ENCODE measurements at places on chromosomes 11 and 22. TPM values are rescaled to one million over a fixed set of nuclear protein-coding genes. Genes with fewer than 3 reads are reported as not detected.

DNA sequence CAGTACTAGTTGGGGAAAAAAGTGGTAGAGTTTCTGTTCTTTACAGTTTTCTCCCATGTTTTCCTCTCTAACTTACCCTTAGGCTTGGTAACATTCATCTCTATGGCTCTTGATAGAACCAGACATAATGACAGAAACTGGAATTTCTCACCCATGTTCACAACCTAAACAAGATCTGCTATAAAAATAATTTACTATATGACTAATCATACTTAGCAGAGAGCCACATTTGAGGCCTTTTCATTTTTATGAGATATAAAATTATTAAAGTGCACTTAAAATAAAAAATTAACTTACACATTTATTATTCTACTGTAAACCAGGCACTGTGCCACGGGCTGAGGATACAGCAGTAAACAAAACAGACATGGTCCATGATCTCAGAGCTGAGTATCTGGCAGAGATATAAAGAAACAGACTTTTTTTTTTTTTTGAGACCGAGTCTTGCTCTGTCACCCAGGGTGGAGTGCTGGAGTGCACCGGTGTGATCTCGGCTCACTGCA, 98.1 kb downstream of the GAB2 start:
- no peak for DNase-seq

DNA sequence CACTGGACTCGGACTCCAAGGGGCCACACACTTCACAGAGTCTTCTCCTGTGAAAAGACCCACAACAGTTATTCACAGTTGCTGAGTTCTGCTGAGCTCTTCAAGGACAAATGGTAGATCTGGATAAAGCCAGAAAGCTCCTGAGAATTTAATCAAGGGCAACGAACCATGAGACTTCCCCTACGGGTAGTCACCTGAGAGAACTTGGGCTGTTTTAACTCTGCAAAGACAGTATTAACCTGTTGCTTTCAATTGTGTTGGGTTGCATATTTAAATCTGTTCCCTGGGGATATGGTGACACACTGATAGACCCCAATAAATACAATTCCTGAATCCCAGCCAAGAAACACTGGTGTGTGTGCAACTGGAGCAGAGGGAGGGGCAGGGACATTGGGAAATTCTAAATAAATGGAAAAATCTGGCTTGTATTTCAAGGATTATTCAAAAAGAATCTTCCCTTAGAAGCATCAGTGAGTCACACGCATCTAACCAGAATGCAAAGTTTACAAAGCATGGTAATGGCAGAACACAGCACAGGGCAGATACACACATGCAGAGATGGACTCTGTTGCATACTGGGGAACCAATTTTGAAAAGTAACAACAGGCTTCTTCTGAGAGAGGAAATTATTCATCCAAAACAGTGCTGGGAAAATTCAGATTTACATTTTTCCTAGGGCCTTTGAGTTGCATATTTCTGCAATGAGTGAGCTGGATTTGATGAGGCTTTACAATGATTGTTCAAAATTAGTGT, 4.0 kb downstream of the KCNJ1 start:
- no peak for DNase-seq

- no peak for DNase-seq
Measured at GRCh38 chr11:65425105-65425970, 2.7 kb downstream of the NEAT1 start.

DNA sequence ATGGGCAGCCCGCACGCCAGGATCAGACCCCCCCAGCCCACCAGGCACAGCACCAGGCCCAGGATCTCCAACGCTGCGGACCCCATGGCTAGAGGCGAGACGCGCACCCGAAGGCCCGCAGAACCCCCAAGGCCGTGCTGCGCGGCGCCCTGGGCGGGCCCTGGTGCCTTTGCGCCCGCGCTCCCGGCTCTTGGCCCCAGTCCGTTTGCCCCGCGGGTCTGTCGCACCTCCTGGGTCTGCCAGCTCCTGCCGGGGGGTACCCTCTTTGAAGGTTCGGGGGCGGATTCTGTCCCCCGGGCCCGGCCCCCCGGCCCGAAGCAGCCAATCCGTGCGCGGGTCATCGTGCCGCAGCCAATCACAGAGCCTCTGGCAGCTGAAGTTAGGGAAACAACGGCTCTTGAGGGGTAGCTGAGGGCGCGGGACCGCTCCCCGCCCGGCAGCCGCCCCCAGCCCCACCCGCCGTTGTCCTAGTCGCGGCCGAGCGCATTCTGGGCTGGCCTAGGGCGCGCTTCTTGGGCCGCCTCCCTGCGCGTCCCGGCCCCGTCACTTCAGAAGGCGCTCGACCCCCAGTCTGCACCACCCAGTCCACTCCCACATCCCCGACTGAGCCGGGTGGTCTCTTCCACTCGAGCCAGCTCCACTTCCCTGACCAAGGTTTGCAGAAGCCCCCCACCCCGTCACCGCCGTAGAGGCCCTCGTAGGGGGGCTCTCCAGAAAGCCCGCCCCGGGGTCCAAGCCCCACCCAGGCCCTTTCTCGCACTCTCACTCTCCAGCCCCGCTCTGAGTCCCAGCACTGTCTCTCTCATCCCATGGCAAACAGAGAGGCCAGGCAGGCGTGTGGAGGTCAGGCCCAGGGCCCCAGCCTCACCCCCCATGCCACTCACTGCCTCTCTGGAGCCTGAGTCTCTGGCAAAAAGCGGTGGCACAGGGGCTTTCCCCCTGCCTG, at the start of gene CLDN5:
TSS of gene CLDN5 (minus strand) at position 241 of the 946 bp plus-strand sequence. CDS start at position 86, 155 bp downstream.
- DNase-seq: peak; percentile 89

GRCh38 chr22:20982563-20982882, 426 bp downstream of the LZTR1 start:
- DNase-seq: no peak

- DNase-seq: no peak
Measured at GRCh38 chr11:82791779-82792178, 58.1 kb upstream of the FAM181B start.

GRCh38 chr11:5038341-5038740, 8.0 kb upstream of the OR52J3 start:
- no peak for DNase-seq

DNA sequence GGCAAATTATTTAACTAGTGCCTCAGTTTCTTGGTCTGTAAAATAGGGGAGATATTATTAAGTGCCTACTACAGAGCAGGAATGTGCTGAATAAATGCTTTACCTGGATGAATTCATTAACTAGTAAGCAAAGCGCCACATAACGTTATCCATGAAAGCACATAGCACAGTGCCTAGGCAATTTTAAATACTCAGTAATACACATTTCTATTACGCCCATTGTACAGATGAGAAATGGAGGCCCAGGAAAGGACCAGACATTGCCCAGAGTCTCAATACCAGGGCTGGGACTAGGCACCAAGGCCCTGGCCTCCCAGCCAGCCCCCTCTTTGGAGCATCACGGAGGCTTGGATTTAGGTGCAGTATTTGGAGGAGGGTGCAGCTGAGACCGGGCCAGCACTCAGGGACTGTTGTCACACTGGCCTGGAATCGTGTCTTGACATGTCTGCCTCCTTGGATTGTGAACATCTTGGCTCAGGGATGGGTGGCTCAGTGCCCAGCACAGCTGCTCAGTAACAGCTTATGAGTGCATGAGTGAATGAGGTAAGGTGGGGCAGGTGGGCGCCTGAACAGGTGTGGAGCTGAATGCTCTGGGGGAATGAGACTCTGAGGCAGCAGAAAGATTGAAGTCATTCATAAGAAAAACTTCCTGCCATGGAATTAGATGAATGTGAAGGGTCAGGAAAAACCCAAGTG, 42.1 kb upstream of the TPBGL start:
- no peak for DNase-seq

GRCh38 chr22:18110194-18110953, at the start of gene TUBA8:
Gene TUBA8, plus strand, starts transcription at chr22:18110809. Its CDS starts 57 bp downstream, at chr22:18110866.
- DNase-seq: peak; percentile 61

GRCh38 chr22:35977136-35977535, 51.5 kb downstream of the RBFOX2 start:
- DNase-seq: no peak

GRCh38 chr11:123384116-123384515, 46.0 kb upstream of the GRAMD1B start:
- no peak for DNase-seq

DNA sequence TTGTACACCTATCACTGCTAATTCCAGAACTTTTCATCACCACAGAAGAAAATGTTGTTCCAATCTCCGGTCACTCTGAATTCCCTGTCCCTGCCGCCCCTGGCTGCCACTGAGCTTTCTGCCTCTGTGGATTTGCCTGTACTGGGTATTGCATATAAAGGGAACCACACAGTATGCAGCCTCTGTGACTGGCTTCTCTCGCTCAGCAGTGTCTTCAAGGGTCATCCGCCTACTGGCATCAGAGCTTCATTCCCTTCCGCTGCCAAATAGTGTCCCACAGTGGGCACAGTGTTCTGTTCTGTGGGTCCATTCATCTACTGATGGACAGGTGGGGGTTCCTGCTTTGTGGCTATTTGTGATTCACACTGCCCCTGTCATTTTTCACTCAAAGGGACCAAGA, 5.3 kb downstream of the DHCR7 start:
- no peak for DNase-seq

DNA sequence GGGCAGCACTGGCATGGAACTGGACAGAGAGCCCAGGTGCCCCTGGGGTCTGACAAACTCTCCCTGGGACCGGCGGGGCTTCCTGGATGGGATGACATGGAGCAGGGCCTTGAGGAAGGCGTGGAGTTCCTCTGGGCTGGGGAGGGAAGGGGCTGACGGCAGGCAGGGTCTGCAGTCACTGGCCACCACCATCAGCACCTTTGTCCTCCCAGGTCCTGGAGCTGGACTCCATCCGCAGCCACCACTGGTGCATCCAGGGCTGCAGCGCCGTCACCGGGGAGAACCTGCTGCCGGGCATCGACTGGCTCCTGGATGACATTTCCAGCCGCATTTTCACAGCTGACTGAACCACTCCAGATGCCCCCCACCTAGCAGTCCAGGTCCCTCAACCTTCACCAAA, 5.7 kb upstream of the SNX15 start:
- DNase-seq: no peak

DNA sequence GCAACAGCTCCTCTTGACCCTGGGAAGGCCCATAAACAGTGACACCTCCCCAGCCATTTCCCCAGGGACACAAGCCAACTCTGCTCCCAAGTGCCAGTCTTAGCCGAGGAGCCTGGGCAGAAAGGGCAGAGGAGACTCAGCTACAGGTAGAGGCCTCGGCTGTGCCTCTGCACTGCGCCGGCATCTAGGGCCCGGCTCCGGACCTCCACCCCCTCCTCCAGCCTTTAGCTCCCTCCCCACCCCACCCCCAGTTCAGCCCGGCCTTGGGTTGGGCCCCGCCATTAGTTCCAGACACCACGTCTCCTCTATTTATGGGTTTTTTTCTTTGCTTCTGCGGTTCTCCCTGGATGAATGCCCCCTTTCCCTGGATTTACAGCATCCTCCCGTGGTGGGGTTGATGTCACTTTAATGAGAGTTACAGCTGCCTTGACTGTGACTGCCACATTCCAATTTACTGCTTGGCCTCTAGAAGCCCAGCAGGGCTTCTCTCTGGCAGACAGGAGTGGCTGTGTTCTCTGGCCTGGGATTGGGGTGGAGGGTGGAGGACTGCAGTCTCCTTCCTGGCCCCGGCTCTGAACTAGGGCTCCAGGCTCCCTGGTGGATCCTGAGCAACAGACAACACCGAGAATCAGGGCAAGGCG, 13.5 kb upstream of the OAF start:
- no peak for DNase-seq

GRCh38 chr11:207863-208180, 314 bp downstream of the RIC8A start:
- DNase-seq: no peak

- no peak for DNase-seq
Measured at GRCh38 chr11:73598719-73599379, 937 bp upstream of the FAM168A start.

DNA sequence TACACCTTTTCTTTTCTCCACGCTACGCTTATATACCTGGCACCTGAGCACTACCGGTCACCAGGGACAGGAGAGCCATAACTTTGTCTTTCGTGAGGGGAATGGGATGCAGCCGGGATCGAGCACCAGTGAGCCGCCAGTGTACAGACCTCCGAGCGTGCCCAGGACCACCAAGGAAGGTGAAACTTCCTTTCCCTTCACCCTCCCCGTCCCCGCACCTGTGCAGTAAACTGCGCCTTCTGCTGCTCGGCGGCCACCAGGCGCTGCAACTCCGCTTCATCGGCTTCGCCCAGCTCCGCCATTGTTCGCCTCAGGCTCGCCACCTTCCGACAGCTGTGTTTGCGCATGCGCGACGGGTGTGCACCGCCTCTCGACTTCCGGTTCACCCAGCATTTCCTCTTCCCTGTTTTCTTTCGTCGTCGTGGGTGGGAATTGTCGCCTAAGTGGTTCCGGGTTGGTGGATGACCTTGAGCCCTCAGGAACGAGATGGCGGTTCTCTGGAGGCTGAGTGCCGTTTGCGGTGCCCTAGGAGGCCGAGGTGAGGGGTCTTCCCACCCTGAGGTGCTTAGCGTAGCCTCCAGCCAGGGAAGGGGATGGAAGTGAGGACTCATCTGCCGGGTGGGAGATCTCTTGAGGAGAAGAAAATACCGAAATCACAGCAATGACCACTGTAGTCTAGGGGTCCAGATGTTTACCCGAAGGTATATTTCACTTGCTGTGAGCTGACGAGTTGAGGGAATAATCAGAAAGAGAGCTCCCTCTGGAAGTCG, at the start of the genes SDHD and TIMM8B:
TSS of gene SDHD (plus strand) at position 452 of the 770 bp plus-strand sequence. CDS start at position 487, 35 bp downstream.
TSS of gene TIMM8B (minus strand) at position 335 of the 770 bp plus-strand sequence. CDS start at position 302, 33 bp downstream.
- peak; percentile 95 for DNase-seq

DNA sequence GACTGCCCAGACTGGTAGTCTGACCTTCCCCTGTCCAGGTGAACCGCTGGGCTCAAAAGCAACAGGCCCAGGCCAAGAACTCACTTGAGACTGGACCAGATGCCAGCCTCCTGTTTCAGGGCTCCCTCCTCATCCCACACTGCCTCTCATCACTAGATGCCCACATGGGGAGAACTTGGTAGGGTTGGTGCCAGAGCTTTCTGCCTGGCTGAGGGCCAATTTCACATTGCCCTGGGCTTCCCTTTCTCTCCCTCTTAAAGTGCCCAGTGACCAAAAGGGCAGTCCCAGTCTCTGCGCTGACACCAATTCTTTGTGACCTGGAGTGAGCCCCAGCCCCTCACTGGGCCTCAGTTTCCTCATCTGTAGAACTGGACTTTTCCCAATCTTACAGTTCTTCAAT, 41.7 kb downstream of the C11orf58 start:
- DNase-seq: no peak

DNA sequence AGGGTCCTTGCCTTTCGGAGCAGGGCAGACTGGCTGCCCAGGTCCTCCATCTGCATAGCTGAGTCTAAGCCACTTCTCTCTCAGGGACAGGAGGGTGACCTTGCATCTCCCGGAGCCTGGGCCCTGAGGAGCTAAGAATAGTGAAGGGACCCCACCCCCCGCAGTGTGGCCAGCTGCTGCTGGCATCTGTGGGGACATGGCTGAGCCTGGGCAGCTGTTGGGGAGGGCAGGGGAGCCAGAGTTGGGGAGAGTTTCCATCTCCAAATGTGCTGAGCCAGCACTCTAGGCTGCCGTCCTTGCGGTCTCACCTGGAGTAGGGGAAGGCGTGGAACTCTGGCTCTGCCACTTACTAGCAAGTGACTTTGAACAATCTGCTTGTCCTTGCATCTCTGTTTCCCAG, 34.8 kb upstream of the SHISAL1 start:
- DNase-seq: no peak

Gene P2RY6
- not detected for total RNA-seq

Gene TECTA
- total RNA-seq: 0.77 TPM

Gene ZNHIT2
- 13.0 TPM for total RNA-seq

Gene ART5
- 7.2 TPM for total RNA-seq

Gene CRYBA4
- 0.67 TPM for total RNA-seq

Gene ANO1
- total RNA-seq: 5.0 TPM

Gene CCDC89
- not detected for total RNA-seq

Gene GLYAT
- not detected for total RNA-seq

Gene NNMT
- total RNA-seq: not detected

Gene KBTBD3
- total RNA-seq: 6.1 TPM

Gene CYB561A3
- total RNA-seq: 29.6 TPM

Data from H1 (cell line).